ENCODE measurements at places on chromosomes 2 and 18.

DNA sequence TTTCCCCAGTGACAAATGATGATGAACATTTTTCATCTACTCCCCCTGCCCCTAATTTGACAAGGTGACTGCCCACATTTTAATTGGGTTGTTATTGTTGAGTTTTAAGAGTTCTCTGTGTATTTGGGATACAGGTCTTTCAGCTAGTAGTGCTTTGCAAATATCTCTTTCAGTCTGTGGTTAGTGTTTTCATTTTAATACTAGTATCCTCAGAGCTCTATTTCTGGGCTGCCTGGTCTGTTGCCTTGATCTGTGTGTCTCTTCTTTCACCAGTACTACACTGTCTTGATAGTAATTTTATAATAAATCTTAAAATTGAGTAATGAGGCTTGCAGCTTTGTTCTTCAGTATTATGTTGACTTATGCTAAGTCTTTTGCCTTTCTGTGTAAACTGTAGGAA lies 19.7 kb downstream of the EIF5B start:
- DNase-seq, result no peak

- no peak for DNase-seq
Observed at GRCh38 chr2:126855606-126856005, 43.1 kb upstream of the TEX51 start.

- DNase-seq, result no peak
Observed at GRCh38 chr2:158650646-158651357, 144.3 kb upstream of the DAPL1 start.

- no peak for DNase-seq
Observed at GRCh38 chr2:180334514-180334913, 327.4 kb upstream of the CWC22 start.

GRCh38 chr2:26043862-26044696 lies 10.2 kb downstream of the RAB10 start:
- no peak for DNase-seq

DNA sequence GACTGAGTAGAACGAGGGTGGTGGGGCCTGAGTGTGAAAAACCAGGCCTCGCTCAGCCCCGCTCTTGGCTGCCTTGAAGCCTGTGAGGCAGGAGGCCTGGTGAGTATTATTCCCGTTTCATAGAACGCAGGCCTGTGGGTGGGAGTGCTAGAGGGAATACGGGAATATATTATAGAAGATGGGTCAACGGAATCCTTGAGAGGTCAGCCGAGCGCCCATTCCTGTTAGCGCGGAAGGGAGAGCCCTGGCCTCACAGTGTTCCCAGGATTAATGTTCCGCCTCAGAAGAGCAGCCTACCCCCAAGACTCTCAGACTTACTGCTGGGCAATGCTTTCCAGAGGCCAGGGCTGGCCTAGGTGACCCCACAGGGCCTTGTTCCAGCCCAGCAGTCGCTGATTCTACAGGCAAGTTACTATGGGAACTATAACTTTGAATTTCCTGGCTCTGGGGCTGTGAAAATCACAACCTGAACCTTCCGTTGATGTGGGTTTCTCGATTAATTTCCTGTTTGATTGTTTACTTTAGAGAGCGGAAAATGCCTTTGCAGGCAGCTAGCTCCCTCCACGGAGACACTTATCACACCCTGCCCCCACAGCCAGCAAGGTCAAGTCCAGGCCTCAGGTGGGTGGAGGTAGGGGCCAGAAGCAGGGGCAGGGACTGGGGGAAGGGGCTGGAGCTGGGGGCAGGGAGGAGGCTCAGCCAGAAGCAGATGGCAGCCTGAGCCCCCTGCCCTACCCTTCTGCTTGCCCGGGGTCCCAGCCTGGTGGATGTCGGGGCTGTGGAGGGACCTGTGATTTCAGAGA lies 108.3 kb downstream of the SMAD7 start:
- DNase-seq, result no peak

GRCh38 chr2:196549052-196549451 lies 90.5 kb upstream of the CCDC150 start:
- DNase-seq, result no peak

Data from activated CD4-positive, CD25-positive, alpha-beta regulatory T cell (primary cell).